ENCODE measurements at places on chromosomes 7 and 10. TPM values are rescaled to one million over a fixed set of nuclear protein-coding genes. Genes with fewer than 3 reads are reported as not detected.

CCDC146 gene
- total RNA-seq, result 2.3 TPM

MRLN gene
- 0.82 TPM for total RNA-seq

CNNM1 gene
- 0.28 TPM for total RNA-seq

NKX2-3 gene
- not detected for total RNA-seq

C10orf67 gene
- 0.07 TPM for total RNA-seq

BAIAP2L1 gene
- 1.3 TPM for total RNA-seq

ASB13 gene
- total RNA-seq, result 14.5 TPM

SPDYE2 gene
- not detected for total RNA-seq

DYDC2 gene
- not detected for total RNA-seq

LARP4B gene
- total RNA-seq, result 167 TPM

PPP1R3C gene
- total RNA-seq, result 0.21 TPM

DNA sequence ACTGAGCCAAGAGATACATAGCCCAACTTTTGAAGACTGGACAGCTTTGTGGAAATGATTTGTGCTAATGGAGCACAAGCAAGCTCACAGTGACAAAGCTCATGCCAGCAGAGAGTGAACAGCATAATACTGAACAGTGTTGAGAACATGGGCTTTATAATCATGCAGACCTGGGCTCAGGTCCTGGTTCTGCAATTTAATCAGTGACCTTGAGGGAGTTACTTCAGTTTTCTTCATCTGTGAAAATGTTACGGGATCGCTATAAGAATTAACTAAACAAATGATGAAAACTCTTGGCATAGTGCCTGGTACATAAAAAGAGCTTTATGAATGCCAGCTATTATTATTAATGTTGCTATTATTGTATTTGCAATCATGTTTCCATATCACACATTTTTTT lies 690.5 kb upstream of the LRRN3 start:
- DNase-seq, result no peak

DNA sequence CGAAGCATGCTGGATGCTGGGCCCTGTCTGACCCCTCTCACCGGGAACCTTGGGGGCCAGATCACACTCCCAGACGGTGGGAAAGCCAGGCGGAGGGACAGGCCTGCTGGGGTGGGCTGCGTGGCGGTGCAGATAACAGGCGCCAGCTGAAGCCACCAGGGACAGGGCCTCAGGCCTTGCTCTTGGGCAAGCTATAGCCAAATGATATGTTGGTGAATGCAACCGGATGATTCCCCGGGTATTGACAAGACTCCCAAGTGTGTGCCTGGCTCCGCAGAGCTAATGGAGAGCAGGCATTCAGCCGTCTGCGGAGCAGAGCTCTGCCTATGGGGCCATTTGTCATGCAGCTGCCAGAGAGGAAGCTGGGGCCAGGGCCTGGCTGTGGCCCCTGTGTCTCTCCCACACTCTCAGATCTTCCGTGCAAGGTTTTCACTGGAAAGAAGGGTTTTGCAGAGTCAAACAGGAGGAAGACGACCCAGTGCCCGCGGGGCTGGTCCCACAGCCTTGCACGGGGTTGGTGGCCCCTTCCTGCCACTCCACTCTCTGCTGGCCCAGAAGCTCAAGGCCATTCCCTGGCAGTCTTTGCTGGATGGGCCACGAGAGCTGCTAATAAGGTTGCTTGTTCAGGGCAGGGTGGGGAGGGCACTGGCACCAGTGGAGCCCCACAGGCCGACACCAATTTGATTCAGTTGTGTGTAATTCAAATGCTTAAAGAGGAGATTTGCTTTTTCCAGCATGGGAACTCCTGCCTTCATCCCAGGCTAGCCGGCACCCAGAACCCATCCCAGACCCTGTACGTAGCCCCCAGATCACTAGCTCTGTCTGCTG lies 91.8 kb downstream of the PRKAG2 start:
- DNase-seq, result no peak

DNA sequence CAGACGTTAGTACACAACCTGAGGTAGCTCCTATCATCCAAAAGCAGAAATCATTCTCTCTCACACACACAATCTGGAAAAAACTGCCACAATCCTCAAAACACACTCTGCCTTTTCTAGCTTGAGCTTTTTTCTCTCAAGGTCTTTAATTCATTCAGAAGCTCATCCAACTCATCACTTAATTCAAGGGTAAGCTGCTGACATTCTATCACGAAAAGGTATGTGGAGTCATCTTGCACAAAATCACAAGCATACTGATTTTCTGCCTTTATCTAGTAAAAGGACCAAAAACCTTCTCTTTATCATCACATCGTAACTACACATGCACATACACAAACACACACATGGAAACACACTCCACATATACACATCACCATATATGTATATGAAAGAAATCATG lies 32.0 kb downstream of the DOCK4 start:
- DNase-seq, result no peak

- DNase-seq, result peak; percentile 24
Measured at GRCh38 chr7:45652630-45653029, 78.5 kb downstream of the ADCY1 start.

GRCh38 chr7:158525648-158526484 lies 61.8 kb downstream of the PTPRN2 start:
- no peak for DNase-seq

- no peak for DNase-seq
Measured at GRCh38 chr10:69988094-69988493, 64.6 kb upstream of the MACROH2A2 start.

DNA sequence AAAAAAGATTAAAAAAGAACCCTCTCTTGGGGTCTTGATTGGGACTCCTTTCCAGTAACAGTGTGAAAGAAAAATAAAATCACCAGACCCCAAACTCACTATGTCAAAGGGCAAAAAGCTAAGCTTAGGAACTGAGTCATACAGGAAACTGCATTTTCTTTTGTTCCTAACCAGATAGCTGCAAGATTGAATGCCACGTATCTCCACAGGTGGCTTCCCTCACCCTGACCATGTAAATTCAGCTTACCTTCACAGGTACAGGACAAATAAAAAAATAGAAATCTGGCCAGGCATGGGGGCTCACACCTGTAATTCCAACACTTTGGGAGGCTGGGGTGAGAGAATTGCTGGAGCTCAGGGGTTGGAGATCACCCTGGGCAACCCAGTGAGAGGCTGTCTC lies 32.5 kb upstream of the EIF4H start:
- no peak for DNase-seq

- no peak for DNase-seq
Measured at GRCh38 chr10:79391231-79392019, 44.2 kb downstream of the PPIF start.

GRCh38 chr7:44348300-44348699 lies 22.9 kb upstream of the CAMK2B start:
- no peak for DNase-seq

GRCh38 chr10:97291357-97292096 lies 910 bp downstream of the ARHGAP19 start:
- DNase-seq, result no peak

- no peak for DNase-seq
Measured at GRCh38 chr10:947881-948280, 16.4 kb upstream of the LARP4B start.

DNA sequence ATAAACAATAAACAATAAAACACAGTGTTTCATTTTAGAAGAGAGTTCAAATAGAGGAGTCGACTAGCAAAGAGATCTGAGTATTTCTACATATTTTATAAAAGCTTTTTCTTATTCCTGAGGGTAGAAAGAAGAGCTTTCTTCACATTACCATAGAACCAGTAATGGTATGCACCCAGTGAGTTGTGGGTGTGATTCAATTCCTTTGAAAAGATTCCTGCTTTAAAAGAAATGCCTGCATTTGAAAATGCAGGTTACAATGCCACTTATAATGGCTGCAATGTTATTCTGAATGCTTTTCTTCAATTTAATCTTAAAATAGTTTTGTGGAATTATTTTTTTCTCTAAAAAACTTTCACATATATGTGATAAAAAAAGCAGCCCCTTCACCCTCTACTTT lies 178.1 kb downstream of the CDC14C start:
- no peak for DNase-seq

- DNase-seq, result no peak
Measured at GRCh38 chr10:77214799-77215198, 422.8 kb downstream of the KCNMA1 start.

DNA sequence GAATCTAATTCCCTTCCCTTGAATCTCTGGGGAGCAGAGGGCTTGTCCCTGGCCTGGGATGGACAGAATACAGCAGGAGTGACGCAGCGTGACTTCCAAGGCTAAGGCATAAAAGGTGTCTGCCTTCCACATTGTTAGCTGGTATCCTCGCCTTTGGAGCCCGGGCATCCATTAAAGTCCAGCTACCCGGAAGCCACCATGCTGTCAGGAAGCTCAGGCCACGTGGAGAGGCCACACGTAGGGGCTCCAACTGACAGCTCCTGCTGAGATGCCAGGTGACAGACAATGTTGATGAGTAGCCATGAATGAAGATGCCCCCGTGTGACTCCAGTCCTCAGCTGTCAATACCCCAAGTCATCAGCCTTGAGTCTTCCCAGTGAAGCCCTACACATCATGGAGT lies 99.9 kb downstream of the OAT start:
- DNase-seq, result no peak

DNA sequence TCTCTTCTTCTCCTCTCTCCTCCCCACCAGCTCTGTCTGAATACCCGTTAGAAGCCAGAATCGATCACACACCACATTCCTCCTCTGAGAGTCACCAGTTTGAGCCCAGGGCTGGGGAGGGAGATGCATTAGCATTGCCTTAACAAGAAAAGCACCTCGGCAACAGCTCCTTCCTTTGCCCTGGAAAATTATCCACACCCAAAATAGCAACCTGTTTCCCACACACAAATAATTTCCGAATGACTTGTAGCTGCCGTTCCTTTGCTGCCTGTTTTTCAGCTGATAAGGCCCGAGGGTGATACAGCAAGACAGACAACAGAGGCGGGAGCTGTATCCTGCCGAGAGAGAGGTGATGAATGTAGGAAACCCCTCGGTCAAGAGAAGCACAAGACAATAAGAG lies 91.3 kb downstream of the CPXM2 start:
- DNase-seq, result no peak

DNA sequence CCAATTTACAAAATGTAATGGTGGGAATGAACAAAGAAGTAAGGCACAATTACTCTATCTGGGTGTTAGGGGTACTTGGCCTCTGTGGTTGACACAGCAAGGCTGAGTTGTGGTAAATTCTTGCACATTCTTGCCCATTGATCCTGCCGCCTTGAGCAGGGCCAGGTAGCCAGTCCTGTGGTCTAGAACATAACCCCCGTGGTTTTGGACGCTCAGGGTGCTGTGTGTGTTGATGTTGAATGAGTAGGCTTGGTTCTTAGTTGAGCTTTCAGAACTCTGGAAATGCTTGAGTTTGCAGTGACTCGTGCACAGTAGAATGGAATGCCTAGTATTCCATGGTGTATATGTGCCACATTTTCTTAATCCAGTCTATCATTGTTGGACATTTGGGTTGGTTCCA lies 42.3 kb upstream of the CDHR3 start:
- no peak for DNase-seq

GRCh38 chr10:127979566-127979965 lies 72.7 kb downstream of the PTPRE start:
- DNase-seq, result no peak

GRCh38 chr7:105402221-105403095 lies 13.7 kb upstream of the SRPK2 start:
- no peak for DNase-seq

- peak; percentile 91 for DNase-seq
Measured at GRCh38 chr10:6647811-6648526, 67.9 kb upstream of the PRKCQ start.

GRCh38 chr7:25834050-25834449 lies 317.9 kb upstream of the NFE2L3 start:
- no peak for DNase-seq
